ENCODE measurements at places on chromosomes 2 and 18.

- DNase-seq = no peak
Measured at GRCh38 chr2:26177122-26177521, 4.2 kb downstream of the GAREM2 start.

GRCh38 chr2:205714789-205715720, 32.8 kb downstream of the NRP2 start:
- no peak for DNase-seq

- DNase-seq = no peak
Measured at GRCh38 chr2:207869784-207870778, 100.4 kb upstream of the FZD5 start.

- DNase-seq = no peak
Measured at GRCh38 chr18:68826121-68826520, 28.2 kb downstream of the CCDC102B start.

GRCh38 chr2:191167766-191168165, 17.0 kb upstream of the STAT4 start:
- no peak for DNase-seq

DNA sequence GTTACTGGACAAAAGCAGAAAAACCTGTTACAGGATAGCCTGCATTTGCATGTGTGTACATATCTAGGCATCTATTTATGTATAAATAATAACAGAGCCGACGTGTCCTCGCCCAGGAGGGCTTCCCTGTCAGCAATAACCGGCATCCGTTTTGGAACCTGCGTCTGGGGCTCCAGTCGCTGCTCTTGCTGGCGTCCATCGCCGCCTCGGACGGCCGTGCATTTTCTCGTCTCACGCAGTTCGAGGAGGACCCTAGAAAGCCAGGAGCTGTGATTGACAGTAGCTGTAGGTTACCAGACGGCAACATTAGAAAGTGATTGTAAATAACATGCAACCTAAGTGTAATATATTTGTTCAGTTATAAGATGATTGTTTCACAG, 132.6 kb downstream of the NFATC1 start:
- DNase-seq = no peak

All from GM12892 (cell line).